Stimulated activated CD4-positive, alpha-beta T cell treated with anti-CD3 and anti-CD28 coated beads, Interleukin-1b, Interleukin-23, amount 100 ng/mL, for 4 hours (primary cell): ENCODE measurements at places on chromosomes 5 and 9.

DNA sequence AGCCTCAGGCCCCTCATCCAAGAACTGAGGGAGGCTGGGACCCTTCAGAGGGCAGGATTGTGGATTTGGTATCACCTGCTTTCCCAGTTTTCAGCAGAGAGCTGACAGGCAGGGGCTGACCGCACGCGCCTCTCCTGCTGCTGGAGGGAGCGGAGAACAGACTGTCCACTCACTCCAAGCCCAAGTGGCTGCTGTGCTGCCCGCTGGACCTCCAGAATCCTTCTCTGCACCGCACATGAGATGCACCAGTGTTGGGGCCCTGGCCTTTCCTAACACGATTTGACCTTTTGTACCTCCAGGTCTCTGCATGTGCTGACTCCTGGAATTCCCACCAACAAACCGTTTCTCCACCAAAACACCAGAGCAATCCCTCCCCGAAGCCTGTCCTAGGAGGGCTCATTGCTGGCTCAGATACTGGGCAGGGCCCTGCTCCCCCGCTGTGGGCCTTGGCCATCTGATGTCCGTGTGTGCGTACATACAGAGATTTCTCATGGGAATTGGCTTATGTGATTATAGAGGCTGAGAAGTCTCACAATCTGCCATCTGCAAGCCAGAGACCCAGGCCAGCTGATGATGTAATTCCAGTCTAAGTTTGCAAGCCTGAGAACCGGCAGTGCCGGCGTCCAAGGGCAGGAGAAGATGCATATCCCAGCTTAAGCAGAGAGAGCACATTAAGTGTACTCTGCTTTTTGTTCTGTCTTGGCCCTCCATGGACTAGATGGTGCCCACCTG is 141.7 kb downstream of the GADD45G start:
- no peak for DNase-seq

DNA sequence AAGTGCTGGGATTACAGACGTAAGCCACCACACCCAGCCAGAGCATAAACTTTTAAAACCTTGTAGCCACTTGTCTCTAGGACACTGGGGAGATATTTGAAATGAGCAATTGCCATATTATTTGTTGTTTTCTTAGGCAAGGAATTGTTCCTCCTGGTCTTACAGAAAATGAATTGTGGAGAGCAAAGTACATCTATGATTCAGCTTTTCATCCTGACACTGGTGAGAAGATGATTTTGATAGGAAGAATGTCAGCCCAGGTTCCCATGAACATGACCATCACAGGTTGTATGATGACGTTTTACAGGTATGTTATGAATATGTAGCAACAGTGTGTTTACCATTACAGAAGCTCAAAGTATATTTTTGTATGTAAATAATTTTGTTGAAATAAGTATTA is 30.5 kb downstream of the SFXN1 start:
- DNase-seq = no peak

DNA sequence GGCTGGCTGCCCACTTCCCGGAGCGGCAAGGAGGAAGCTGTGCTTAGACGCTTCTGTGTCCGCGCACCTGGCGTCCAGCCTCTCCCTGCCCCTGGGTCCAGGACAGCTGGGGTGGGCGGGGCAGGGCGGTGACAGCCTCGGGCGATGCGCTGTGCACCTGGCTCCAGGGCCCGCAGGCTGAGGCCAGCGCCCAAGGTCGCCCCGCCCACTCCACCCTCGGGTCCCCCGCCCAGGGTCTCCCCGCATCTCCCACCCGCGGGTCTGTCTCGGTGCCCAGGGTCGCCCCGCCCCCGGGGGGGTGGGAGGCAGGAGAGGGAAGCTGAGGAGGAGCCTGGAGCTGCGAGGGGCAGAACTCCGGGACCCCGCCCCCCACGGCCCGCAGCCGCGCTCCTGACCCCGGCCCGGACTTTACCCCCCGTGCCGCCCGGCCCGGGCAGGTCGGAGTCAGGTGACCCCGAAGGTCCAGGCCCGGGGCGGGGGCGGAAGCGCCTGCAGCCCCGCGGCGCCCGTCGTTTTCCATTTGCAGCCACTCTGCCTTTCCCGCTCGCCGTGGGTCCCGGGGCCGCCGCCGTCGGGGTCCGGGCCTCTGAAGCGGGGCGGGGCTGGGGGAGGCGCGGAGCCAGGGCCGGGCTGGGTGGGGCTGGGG is at the start of gene ENTPD8:
Gene ENTPD8, minus strand, starts transcription at position 69 of the 646 bp plus-strand sequence. CDS start 3,072 bp downstream, outside the sequence.
- DNase-seq = no peak

DNA sequence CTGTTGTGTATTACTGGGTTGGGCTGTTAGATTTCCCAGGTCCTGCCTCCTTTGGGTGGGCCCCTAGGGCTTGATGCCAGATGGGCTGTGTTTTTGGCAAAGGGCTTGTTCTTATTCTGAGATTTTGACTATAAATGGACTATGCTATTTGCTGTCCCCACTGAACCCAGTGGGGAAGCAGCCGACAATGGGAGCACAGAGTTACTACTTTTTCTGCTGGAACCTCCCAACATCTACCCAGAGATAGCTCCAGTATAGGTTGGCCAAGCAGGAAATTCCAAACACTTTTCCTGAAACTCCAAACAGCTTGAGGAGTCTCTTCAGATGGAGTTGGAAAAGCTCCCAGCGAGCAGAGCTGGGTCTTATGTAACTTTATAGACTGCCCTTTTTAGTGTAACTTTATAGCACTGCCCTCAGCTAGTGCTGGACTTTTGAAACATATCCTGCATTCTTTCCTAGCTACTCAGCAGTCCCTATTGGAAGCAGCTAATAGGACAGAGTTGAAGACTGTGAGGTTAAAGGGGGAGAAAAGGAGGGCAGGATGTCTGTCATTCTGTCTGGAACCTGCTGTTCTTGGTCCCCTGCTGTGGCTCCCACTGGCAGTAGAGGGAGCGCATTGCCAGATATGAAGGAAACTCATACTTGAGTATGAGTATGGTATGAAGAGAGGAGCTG is 21.0 kb downstream of the RUSC2 start:
- DNase-seq = no peak
